ENCODE measurements at places on chromosomes 2 and 18.

- DNase-seq = no peak
Measured at GRCh38 chr18:55763805-55764204, 175.8 kb upstream of the TCF4 start.

GRCh38 chr2:210267698-210268097, 42.5 kb upstream of the ACADL start:
- DNase-seq = no peak

DNA sequence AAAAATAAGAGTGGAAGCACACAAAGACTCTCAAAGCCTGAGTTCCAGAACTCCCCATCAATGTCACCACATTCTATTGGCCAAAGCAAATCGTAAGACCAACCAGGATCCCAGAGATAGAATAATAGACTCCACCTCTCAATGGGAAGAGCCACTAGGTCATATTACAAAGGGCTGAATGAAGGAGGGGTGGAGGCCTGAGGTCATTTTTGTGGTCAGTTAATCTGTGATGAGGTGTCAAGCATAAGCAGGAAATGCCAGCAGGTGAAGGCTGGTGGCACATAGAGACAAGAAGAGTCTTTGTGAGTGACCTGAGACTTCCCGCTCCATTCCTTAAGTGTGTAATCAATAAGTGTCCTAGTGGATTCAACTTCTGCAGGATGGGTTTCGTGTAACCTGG, 144.3 kb downstream of the TFCP2L1 start:
- DNase-seq = no peak

DNA sequence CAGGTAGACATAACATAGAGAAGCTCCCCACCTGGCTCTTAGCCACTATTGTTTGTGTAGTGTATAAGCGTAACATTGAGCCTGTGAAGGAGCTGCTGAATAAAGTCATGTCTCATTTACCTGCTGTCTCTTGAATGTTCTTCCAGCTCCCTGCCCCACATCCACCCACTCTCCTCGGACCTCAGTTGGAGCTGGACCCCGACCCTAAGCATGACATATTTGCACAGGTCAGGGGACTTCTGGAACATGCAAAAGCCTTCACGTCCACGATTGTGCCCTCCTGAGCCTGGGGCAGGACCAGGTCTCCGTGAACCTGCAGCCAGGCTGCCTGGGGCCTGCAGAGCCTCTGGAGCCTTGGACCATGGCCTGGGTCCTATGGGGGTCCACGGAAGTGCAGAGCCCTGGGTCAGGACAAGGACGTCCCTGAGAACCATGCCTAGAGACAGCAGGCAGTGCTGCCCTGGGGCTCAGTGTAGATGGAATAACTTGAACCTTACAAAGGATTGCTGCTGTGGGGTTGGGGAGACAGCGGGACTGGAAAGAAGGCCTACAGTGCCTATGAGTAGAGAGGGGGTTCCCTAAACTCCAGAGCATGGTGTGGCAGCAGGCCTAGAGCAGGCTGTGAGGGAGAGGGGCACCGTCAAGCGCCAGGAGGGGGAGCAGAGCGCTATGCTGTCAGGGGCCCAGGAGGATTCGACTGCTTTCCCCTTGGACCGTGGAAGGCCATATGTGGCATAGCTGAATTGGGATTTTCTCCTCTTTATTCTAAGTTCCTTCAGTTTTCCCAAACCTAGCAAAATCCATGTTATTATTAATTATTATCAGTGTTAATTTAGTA, 99.9 kb upstream of the ZNF236 start:
- DNase-seq = no peak

GRCh38 chr18:57624988-57625387, 3.4 kb upstream of the NARS1 start:
- no peak for DNase-seq

- no peak for DNase-seq
Measured at GRCh38 chr2:13015532-13016320, 299.0 kb downstream of the TRIB2 start.

DNA sequence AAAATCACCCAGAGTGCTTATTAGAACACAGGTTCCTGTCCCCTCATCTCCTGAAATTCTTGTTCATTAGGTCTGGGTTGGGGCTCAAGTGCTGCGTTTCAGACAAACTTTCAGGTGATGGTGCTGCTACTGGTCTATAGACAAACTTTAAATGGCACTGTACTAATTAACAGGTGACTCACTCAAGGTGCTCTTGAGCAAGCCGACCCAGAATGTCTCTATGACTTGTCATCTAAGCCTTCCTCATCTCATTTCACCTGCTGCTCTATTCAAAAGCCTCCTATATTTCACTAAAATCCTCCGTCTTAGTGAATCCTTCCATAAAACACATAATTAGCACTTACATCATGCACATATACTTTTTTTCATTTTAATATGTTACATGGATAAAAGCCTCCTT, 29.9 kb upstream of the STK39 start:
- DNase-seq = no peak

- no peak for DNase-seq
Measured at GRCh38 chr2:217356781-217357180, 496.9 kb upstream of the TNP1 start.

GRCh38 chr2:140274891-140275290, 1494.7 kb upstream of the NXPH2 start:
- DNase-seq = no peak

GRCh38 chr2:68250196-68250595, 2.1 kb downstream of the PPP3R1 start:
- no peak for DNase-seq

GRCh38 chr2:235513984-235514626, 20.3 kb downstream of the AGAP1 start:
- no peak for DNase-seq

GRCh38 chr2:12965540-12966269, 249.0 kb downstream of the TRIB2 start:
- DNase-seq = no peak

DNA sequence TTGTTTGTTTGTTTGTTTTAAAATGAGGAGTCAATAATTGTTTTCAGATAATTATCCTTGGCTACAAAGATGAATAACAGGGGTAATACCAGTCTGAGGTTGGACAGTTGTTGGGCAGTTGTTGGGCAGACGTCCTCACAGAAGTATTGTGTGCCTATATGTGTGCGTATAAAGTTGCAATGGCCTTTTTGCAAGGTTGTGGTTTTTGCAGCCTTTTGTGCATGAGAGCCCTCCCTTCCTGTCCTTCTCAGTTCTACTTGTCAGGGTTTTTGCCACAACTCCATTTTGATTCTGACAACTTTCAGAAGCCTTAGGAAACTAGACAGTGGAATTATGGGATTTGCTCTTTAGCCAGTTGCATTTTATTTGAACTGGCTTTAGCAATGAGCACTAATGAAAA, 6.0 kb upstream of the STK39 start:
- DNase-seq = no peak
